ENCODE measurements at places on chromosomes 7 and 10.

DNA sequence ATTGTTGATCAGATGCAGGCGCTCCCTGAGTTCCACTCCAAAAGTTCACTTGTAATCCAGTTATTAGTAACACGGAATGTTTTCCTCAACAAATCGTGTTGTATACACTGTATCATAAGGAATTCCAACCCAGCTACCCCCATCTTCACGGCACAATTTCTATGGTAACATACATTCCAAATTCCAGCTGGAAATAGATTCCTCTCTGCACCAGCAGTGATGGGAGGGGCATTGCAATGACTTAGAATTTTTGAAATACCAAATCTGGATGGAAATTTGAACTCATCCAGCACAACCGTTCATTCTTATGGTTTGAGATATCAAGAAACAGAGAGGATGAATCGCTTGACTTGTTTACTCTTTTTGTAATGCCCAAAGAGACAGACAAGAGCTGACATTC is 38.9 kb upstream of the RHEB start:
- DNase-seq: peak; percentile 63

- no peak for DNase-seq
Measured at GRCh38 chr10:93600446-93601145, 439 bp downstream of the RBP4 start.

- no peak for DNase-seq
Measured at GRCh38 chr10:22780474-22780885, 66.1 kb upstream of the PIP4K2A start.

- no peak for DNase-seq
Measured at GRCh38 chr10:28631896-28632583, 45.3 kb upstream of the BAMBI start.

DNA sequence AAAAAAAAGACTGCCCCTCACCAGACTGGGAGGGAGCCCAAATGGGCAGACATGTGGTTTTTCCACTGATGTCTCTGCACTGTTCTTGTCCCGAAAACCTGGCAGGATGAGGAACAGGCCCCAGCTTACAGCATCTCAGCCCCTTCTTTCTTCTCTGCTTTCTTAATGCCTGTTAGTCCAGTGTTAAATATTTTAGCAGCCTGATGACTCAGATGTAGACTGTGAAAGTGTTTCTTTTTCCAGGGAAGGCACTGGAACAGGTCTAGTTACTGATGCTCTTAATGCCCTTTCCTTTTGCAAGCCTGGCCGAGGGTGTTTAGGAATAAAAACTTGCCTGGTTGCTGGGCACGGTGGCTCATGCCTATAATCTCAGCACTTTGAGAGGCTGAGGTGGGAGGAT is 107.7 kb downstream of the TACC2 start:
- no peak for DNase-seq

DNA sequence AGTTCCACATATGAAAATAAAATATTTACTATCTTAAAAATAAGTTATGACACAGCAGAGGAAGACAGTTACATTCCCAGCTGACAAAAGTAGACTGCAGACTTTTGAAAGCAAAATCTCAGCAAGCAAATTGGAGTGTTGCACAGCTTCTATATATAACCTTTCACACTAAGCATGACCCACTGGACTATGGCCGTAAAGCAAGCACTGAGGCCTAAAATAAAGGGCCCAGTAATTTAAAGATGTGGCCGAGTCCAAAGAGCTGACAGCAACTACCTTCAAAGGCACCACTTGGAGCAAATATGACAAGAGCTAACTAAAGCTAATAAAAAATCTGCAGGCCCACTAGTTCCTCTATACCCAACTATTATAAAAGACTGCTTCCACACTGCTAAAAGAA is 6.5 kb downstream of the GDI2 start:
- no peak for DNase-seq

GRCh38 chr10:5692461-5693358 is 8.1 kb downstream of the TASOR2 start:
- peak; percentile 22 for DNase-seq

DNA sequence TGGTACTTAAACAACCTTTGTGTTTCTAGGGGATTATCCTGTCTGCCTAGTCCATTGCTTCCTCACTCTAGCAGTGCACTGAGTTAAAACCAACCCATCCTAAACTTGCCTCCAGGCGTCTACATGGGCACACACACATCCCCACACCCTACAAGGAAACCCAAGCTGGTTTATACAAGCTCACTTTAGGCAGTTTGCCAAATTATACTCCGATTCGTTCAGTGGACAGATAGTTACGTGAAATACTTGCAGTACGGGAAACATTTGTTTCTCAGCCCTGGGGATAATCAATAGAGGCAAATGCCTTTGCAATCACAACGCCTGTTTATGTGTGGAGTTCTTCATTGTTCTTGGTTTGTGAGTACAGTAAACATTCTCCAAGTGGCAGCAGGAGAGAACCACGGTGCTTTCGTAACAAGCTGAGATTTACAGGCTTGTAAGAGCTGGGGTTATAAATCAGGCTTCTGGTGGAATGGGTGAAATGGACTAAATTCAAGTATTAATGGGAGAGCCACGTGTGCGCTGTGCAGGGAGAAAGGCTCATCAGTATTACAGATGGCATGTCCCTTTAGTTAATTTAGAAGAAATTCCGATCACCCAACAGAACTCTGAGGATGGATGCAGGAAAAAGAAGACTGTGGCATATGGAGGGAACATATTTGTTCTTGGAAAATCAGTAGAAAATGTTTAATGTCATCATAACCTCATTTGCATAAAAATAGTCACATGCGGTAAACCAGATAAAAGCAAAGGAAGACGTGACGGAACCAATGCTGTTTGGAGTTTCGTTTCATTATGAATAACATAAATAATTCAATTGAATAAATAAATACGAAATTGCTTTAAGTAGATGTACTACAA is 217.1 kb downstream of the GALNT17 start:
- no peak for DNase-seq

DNA sequence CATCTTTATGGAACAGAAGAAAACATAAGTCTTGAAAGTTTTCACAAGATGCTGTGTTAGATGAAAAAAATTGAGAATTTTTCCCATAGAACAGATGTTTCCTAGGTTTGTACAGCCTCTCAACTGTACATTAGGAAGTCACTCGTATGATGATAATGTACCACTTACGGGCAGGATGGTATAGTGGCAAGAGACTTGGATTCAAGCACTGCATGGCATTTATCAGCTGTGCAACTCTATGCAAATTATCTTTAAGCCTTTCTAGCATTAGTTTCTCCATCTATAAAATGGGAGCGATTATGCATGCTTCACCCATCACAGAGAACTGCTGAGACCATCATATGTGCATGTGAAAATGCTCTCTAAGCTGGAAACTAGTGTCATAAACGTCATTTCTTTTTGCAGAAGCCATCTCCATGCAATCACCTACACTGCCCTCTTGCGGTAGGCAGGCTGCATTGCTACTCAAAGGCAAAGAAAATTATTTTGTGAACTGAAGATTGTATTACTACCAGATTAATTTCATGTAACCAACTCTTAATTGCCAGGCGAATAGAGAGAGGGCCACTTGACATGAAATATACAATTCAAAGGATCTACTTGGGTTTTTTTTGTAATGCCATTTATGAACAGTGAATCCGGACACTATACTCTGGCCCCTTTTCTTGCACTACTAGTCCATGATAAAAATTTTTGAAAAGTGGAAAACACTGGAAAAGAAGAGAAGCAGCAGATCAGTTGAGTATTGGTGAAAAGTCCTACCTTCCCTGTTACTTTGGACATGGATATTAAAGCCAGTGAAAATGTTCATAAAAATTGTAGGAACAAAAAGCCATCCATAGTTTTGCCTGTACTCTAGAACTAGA is 102.3 kb downstream of the JAZF1 start:
- DNase-seq: peak; percentile 52

Measured in AG08395 (cell line).